ENCODE measurements at places on chromosomes 3 and 15.
A peak's percentile ranks its signal among the peaks of the same experiment; 100 is the strongest.

DNA sequence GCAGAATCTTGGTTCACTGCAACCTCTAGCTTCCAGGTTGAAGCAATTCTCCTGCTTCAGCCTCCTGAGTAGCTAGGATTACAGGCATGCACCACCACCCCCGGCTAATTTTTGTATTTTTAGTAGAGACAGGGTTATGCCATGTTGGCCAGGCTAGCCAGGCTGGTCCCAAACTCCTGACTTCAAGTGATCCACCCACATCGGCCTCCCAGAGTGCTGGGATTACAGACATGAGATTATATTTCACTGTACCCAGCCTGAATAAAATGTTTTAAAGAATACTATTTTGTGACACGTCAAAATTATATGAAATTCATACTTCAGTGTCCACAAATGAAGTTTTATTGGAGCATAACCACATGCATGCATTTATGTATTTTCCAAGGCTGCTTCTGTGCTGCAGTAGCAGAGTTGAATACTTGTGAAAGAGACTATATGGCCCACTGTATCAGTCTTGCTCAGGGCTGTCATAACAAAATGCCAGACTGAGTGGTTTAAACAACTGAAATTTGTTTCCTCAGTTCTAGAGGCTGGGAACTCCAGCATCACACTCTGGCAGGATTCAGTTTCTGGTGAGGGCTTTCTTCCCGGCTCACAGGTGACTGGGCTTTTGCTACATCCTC lies 77.2 kb downstream of the PRTG start:
- no peak for DNase-seq

DNA sequence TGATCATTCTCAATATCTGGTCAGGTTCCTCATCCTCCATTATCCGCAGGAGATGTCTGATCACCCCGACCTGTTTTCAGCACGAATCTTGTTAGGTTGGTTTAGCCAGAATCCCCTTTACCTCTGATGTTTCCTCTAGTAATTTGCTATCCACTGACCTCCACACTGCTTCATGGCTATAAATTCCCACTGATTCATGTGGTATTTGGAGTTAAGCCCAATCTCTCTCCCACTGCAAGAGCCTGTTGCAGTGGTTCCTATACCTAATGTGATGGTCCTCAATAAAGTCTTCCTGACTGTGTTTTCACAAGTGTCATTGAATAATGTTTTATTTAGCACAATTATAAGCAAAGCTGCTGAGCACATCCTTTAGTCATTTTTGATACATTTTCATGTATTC lies 124.8 kb upstream of the CNTN3 start:
- DNase-seq: no peak

GRCh38 chr3:121796970-121797369 lies 37.9 kb downstream of the IQCB1 start:
- DNase-seq: no peak

DNA sequence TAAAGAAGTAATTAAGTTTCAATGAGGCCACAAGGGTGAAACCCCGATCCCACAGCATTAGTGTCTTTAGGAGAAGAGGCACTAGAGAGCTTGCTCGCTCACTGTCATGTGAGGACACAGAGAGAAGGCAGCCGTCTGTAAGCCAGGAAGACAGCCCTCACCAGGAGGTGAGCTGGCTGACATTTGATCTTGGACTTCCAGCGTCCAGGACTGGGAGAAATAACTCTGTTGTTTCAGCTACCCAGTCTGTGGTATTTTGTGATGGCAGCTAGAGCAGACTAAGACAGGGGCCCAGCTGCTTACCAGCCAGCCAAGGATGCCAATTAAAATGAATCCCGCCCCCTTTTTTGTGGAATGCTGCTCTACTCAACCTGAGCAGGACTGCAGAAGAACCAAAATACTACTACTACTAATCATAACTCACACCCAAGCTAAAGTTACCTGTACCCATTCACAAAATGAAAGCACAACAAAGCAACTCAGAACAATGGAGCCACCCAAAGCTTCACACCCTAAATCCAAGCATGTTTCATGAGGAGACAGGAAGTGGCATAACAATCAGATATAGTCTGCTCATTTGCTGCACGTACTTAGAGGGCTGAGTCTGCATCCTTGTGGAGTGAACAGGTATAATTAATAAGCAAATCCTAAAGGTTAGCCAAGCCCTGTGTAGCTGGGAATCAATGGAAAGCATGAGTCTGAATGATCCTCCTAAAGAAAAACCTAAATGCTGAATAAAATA lies 35.6 kb upstream of the RHCG start:
- DNase-seq: no peak

- no peak for DNase-seq
Measured at GRCh38 chr3:62602129-62602770, 228.9 kb upstream of the FEZF2 start.

GRCh38 chr3:136960838-136961836 lies 3.4 kb downstream of the IL20RB start:
- DNase-seq: no peak

- no peak for DNase-seq
Measured at GRCh38 chr3:17626395-17626794, 116.0 kb downstream of the TBC1D5 start.

DNA sequence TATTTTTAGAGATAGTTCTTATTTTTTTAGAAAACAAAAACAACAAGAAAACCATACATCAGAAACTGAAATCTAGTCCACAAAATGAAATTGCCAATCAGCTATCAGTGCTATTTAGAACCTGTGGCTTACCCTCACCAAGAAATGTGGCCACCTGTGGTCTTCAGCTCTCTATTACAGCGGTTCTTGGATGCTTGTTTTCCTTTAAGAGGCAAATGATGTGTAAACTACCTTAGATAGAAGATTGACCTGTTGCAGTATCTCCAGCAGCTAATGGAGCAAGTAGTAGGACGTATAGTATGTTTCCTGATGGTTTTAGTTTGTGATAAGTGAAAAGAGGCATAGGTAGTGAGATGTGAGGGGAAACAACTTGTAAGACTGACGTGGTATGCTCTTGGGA lies 21.2 kb downstream of the TFG start:
- DNase-seq: no peak

DNA sequence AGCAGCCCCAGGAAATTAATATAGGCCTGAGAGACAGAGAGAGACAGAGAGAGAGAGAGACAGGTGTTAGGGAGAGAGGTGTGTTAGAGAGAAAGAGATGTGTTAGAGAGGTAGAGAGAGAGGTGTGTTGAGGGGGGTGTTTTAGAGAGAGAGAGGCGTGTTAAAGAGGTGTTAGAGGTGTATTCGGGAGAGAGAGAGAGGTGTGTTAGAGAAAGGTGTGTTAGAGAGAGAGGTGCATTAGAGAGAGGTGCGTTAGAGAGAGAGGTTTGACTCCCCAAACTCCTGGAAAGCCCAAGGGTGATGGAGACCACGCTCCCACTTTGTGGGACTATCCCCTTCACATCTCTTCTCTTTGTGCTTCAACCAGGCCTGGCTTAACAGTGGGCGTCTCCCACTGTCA lies 95.5 kb downstream of the CACNA2D3 start:
- no peak for DNase-seq

GRCh38 chr3:182019926-182020325 lies 308.2 kb downstream of the SOX2 start:
- no peak for DNase-seq

DNA sequence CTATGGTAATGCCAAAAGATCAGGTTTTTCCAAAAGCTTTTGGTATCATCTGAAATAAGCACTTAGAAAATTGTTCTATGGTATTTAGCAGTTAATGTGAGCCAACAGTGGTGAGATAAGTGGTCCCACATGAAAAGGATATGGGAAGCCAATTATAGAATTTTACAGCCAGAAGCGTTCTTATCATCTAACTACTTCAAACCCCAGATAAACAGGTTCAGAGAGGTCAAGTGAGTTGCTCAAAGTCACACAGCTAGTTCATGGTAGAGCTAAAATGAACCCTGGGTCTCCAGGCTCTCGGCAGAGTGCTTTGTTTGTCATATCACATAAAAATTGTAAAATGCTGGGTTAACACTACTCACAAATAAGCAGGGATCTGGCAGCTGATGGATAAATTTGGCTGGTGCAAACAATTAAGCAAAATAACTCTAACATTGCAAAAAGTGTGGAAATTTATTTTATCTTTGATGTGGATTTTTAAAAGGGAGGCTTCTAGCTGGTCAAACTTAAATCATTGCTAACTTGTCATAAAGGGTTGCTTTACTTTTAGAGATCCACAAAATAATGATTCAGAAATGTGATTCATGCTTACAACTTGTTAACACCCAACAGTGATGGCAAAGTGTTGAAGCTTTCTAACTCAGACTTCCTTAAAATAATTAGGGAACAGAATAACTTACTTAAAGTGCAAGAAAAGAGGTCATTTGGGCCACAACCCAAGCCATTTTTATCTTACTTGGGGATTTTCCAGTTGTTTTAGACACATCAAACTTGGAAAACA lies 202.8 kb upstream of the TBC1D5 start:
- DNase-seq: no peak

GRCh38 chr3:56956906-56957305 lies 103.6 kb upstream of the SPATA12 start:
- no peak for DNase-seq

DNA sequence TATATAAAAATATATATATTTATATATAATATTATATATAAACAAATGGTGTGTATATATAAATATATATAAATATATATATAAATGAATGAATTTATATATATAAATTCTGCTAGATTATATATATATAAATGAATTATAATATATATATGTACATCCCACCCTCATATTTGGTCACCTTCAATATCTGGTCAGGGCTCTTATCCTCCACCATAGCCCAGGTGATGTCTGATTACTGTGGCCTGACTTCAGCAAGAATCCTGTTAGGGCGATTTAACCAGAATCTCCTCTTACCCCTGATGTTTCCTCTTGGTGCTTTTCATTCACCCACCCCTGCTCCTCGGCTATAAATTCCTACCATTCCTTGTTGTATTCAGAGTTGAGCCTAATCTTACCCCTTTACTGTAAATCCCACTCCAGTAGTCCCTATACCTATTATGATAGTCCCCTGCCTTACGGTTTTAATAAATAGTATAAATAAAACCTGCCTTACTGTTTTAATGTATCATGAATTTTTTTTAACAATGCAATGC lies 439.6 kb downstream of the PLOD2 start:
- DNase-seq: no peak

DNA sequence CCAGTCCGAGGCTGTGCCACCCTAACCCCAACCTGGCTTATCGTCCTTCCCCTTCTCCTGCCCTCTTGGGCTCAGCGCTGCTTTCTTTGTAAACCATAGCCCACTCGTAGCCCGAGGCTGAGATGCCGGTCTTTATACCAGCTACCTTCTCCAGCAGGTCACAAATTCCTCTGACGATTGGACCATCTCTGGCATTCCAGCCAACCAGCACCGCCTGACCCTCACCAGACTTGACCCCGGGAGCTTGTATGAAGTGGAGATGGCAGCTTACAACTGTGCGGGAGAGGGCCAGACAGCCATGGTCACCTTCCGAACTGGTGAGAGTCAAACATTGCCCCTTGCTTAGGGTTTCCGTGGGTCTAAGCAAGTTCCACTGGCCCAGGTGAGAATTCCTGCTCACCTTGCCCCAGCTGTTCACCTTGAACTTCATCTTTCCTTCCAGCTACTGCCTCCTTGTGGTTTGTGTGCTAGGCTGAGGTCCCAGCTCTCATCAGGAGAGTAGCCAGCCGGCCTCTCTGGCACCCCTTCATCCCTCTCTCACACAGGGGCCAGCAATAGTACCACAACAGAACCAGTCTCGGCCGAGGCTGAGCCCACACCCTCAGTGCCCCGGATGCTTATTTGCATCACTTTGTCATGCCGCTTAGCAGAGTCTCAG lies 66.7 kb downstream of the BOC start:
- DNase-seq: no peak

- DNase-seq: no peak
Measured at GRCh38 chr15:85609492-85609891, 185.2 kb downstream of the KLHL25 start.

- DNase-seq: no peak
Measured at GRCh38 chr3:78091478-78092119, 1051.7 kb downstream of the ROBO2 start.

DNA sequence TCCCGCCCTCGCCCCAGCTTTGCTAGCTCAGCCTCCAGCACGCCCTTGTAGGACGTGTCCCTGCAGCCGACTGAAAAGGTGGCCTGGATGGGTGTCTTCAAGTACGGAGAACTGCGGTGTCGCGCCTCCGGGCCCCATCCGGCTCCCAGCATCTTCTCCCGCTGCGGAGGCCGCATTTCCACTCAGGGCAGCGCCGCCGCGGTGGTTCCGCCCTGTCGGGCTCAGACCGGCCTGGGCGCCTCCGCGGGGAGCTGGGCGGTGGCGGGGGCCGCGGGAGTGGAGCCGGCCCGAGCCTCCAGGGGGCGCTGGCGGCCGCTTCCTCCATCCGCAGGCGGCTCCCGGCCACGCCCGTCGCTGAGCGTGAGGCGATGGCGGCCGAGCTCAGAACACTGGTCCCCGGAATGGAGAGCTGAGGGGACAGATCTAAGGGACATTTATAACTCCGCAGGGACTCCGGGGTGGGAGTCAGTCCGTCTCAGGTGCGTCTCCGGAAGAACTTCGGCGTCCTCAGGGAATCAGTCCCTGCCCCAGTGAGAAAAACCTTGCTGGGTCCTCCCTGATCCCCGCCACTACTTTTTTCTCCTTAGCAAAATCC lies 13.6 kb upstream of the SMCO1 start:
- peak; percentile 84 for DNase-seq

GRCh38 chr15:74808078-74808839 lies 4.4 kb upstream of the LMAN1L start:
- no peak for DNase-seq

DNA sequence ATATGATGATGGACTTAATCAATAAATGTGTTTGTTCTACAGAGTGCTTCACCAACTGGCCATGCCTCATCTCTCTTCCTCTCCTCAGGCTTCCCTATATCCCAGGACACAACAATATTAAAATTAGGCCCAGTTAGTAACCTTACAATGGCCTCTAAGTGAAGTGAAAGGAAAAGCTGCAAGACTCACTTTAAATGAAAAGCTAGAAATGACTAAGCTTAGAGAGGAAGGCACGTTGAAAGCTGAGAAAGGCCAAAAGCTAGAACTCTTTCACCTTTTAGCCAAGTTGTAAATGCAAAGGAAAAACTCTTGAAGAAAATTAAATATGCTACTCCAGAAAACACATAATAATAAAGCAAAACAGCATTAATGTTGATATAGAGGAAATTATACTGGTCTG lies 1010.3 kb downstream of the NAALADL2 start:
- DNase-seq: no peak
